ENCODE measurements at places on chromosomes 4 and X.

- DNase-seq, result no peak
These were observed 68.4 kb downstream of the TAPT1 start for GRCh38 chr4:16157609-16158503.

DNA sequence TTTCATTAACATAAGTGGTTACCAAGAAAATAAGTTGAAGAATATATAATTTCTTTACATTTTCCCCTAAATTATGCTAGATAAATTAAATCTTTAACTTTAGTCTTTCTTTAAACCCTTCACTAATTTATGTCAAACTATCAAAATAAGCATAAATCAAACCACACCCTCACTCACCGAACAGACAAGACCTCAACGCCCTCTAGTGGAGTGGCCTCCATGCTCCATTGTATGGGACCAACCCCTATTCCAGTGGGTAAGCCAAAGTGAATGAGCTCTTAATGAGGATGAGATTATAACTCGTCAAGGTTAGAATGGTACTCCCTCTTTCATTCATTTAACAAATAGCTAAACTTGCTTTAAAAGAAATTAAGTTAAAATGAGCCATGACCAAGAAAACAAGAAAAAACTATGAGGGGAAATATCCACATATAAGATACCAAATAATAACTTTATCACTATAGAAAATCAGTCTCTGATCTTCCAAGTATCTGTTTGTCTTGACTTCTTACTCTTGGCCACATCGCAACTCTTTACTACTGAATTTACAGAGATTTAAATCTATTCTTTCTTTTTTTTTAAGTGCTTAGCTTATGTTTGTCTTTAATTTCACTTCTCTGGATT lies 15.6 kb upstream of the BBS12 start:
- DNase-seq, result peak; percentile 35

DNA sequence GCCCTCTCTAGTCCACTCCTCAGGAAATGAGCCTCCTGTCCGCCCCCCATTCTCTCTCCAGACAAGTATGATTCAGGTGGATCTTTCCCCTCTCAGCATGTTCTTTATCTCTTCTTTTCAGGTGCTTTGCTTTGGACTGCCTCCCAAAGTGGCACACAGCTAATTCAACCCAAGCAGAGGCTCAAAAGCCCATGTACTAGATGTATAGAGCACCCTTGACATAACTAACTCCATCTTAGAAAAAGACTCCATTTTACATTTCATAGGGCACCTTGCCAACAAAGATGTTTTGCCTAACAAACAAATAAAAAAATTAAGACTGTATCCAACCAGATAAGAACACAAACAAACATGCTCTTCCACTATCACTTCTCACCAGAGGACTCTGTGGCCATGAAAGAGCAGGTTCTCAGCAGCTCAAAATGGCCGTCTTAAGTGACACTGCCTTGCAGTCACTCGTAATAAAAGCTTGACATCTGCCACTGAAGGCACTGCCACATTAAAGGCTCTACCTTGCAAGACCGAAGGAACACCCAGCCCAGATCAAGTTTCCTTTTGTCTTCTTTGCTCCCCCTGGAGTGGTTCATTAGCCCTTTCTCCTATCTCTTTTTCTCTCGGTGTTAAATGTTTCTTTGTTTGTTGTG lies 84.9 kb upstream of the TAB3 start:
- no peak for DNase-seq

DNA sequence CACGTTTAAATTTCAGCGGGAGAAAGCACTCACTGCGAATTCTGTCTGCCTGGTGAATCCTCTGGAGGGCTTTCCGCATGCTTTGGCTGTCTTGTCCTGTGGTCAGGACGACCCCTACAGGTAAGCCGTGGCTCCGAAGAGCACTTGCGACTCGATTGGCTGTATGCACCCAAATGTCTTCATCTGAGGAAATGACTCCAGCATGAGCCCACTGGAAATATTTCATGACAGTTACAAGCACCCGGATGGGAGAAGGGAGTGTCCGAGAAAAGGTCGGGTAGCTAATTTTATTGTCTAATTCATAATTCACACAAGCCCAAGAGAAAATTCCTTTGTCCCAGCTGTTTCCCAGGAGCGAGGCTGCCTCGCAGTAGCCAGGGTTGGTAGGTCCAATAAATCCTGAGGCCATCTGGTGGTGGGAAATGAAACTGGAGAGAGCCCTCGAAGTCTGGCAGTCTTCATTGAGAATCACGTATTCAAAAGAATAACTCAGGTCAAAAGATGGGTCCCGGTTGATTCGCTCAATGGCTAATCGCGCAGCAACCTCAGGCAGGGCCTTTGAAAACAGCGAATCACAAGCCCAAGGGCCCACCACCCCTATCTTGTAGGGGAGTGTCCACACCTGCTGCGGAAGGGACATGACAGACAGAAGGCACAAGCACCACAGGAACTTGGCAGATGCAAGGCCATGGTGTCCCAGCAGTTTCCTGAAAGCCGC lies 6.6 kb downstream of the GUCY2F start:
- DNase-seq, result no peak

DNA sequence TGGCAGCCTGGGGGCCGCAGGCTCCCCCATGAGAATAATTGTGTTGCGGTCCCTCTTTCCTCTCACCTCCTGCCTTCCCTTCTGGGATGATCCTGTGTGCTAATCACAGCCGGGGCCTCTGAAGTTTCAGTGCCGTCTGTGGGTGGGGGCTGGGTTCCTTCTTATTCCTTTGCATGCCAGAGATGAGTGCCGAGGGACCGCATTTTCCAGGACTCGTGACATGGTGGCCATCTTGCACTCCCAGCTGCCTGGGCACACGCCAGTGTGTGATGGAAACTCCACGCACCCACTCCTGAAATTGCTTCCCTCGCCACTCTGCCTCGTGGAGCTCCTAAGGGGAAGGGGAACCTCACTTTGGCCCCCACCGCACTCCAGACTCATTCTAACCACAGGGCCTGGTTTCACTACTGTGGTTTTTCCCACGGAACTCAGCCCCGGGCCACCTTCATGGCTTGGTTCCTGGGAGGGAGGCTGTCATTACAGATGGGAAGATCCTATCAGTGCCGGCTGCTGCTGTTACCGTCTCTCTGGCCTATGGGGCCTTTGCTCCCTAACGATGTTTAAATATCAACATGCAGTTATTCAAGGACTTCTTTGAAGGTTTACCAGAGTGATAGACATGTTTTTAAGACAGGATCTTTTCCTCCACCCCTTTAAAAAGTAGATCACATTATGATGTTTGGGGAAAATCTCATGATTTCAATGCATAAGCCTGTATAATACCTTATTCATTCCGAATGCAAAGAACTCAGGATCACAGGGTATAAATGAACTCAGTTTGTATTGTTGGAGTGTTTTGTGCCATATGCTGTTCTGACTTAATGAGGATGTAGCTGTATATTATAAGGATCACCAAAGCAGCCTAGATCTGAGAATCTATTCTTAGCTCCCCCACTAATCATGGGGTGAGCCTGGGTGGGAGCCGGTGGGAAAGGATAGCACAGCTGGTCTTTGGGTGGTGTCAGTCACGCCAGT lies 89.6 kb downstream of the SORCS2 start:
- no peak for DNase-seq

DNA sequence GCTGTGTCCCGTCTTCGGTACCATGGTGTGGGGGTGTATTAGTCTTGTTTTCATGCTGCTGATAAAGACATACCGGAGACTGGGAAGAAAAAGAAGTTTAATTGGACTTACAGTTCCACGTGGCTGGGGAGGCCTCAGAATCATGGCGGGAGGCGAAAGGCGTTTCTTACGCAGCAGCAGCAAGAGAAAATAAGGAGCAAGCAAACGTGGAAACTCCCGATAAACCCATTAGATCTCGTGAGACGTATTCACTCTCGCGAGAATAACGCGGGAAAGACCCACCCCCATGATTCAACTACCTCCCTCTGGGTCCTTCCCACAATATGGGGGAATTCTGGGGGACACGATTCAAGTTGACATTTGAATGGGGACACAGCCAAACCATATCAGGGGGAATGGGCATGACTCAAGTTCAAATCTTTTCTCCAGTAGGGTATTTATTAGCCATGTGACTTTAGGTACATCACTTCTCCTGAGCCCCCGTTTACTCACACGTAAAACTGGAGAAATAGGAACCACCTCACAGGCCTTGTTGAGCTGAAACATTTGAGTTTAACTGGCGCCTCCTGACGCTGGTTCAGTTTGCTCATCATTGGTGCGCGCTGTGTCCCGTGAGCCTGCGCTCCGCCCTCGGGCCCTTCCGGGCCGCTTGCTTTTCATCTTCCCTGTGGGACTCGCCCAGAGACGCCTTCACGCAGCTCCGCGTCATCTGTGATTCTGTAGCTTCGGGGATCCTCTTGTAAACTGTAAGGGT lies 35.5 kb upstream of the FAT1 start:
- no peak for DNase-seq

DNA sequence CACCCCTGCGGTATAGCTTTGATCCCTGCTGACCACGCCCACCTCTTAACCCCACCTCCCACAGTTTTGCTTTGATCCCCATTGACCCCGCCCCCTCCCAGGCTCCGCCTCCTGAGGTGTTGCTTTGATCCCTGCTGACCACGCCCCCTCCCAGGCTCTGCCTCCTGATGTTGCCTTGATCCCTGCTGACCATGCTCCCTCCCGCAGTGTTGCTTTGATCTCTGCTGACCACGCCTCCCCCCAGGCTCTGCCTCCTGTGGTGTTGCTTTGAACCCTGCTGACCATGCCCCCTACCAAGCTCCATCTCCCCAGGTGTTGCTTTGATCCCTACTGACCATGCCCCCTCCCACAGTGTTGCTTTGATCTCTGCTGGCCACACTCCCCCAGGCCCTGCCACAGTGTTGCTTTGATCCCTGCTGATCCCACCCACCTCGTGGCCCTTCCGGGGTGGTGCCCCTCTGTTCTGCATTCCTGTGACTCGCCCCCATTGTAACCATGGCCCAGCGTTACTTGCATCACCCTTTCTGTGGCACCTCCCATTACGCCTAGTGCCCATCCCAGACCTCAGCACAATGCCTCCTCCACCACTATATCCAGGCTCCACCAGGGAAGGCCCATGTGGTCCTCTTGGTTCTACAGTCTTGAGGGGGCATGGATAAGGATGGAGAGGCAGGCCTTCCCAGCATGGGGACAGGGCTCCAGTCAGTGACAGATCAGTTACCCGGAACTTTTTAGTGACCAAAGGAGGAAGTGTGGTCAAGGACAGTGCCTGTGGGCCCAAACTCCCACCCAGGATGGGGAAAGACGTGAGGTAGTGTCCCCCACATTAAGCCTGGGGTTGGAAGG lies 70.8 kb downstream of the ADRA2C start:
- DNase-seq, result no peak

DNA sequence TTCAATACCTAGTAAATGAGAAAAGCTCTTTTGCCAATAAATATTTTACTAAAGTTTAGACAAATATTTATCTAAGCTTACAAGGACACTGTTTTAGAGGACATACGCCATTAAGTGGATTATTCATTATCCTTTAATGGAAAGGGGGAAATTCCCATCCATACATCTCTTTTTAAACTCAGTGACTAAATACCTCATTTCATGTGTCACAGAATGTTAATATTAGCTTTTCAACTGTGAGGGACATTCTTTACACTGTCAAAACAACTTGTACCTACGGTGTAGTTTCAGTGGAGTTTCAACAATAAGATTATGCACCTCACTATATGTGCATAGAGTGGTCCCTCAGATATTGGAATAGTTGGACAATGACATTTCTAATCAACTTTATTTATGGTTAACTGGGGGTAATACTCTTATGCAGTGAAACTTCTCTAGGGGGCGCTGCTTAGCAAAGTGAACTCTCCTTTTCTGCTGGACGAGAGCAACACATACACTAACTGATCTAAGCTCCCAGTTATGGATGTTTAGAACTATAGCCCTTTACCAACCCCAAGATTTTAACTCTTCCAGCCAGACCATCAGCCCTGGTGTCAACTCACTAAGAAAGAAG lies 9.7 kb downstream of the HS6ST2 start:
- no peak for DNase-seq

GRCh38 chr4:112881842-112882241 lies 167.6 kb upstream of the ANK2 start:
- no peak for DNase-seq

GRCh38 chrX:132127743-132128142 lies at the start of gene FRMD7:
Gene FRMD7 (minus strand): TSS chrX:132128020. CDS start chrX:132127844, 176 bp downstream.
- no peak for DNase-seq

GRCh38 chr4:113141901-113142346 lies 92.5 kb downstream of the ANK2 start:
- DNase-seq, result no peak

- no peak for DNase-seq
These were observed 52.4 kb upstream of the TRIM2 start for GRCh38 chr4:153151535-153152455.

DNA sequence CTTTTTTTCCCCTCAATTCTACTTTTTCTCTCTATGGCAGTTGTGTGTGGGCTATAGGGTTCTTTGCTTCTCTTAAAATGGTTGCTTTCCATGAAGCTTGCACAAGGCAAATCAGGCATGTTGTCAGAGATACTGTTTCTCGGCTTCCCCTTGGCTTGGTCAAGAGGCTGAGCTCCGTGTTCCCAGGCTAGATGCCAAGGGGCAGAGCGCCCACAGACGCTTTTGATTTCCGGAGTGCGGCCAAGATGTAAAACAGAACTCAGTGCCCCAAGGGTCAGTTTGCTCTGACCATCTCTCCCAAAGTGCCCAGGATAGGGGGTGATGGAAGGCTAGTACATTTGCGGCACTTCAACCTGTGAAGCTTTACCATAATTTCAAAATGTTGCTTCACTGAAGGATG lies 64.2 kb upstream of the DIPK2B start:
- no peak for DNase-seq

GRCh38 chr4:184473499-184474262 lies 669 bp downstream of the IRF2 start:
- DNase-seq, result peak; percentile 35

All from activated CD8-positive, alpha-beta memory T cell treated with anti-CD3 and anti-CD28 coated beads for 4 hours (primary cell).